HT-29 (cell line): ENCODE measurements at places on chromosomes 11 and 22.

- no peak for DNase-seq
These were observed 1.3 kb downstream of the GNG3 start for GRCh38 chr11:62708793-62709192.

GRCh38 chr11:120068114-120068573, 69.8 kb downstream of the TRIM29 start:
- DNase-seq = no peak

- peak; percentile 25 for DNase-seq
These were observed 23.1 kb upstream of the CDC42EP2 start for GRCh38 chr11:65291613-65292012.

DNA sequence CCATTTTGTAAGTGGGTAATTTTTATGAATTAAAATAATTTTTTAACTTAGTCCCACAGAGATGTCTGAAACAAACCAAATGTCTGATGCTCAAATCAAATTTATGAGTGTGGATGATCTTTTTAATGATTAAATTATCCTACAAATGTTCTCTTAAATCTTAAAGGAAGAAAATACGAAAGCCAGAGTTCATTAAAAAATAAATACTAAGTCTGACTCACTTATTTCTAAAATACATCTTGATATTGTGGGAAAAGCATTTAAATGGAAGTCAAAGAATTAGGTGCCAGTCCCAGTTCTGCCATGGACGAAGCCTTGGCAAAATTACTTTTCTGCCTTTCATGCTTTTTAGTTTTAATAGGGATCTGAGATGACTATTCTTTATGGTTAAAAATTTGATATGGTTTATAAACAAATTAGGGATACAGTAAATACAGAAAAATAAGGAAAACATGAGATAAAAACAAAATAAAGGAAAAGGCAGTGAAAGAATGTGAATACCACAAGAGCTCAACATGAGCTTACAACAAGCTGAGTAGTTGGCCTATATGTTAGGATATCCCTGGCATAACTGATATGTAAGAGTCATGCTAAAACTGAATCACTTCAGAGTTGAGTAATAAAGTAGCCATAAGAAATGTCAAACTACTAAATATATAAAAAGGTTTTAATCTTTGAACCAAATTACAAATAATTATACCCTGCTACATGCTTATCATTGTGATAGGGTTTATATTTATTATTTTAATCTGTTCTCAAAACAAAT, 9.2 kb downstream of the CCDC34 start:
- DNase-seq = no peak

- DNase-seq = no peak
These were observed 25.4 kb downstream of the ARFGAP3 start for GRCh38 chr22:42831712-42832111.

GRCh38 chr11:20303391-20303965, 60.0 kb upstream of the HTATIP2 start:
- DNase-seq = no peak

- DNase-seq = no peak
These were observed 234.7 kb downstream of the BRD1 start for GRCh38 chr22:49592780-49593501.

- no peak for DNase-seq
These were observed 67.5 kb upstream of the SCUBE2 start for GRCh38 chr11:9158898-9159391.

DNA sequence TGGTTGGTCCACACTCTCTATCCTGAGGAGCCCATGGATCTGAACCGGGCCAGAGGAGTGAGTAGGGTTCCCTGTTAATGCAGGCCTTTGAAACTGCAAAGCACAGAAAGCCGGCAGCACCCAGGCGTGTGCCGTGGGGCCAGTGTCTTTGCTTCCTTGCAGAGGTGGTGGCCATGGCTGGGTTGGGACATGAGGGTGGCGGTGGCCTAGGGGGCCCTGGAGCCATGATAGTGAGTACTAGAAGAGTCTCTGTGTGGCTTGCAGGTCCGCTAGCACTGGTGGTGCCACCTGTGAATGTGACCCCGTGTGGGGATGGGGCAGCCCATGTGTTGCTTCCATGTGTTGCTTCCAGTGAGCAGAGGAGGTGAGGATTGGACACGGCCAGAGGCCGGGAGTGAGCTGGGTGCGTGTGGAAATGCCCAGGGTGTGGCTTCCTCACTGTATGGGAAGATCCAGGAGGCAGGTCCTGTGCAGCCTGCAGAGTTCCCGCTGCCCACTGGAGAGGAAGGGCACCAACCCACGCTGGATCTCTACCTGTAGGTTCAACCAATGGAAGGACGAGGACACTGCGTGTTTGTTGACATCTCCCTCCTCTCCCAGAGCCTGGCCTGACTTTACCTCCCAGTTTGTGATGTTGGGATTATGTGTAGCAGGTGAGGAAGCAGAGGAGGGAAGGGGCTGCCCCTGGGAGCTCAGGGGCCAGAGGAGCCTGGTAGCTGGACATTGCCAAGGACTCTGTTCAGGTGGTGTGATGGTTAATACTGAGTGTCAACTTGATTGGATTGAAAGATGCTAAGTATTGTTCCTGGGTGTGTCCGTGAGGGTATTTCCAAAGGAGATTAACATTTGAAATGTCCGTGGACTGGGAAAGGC, 796.6 kb downstream of the TBC1D22A start:
- DNase-seq = no peak

DNA sequence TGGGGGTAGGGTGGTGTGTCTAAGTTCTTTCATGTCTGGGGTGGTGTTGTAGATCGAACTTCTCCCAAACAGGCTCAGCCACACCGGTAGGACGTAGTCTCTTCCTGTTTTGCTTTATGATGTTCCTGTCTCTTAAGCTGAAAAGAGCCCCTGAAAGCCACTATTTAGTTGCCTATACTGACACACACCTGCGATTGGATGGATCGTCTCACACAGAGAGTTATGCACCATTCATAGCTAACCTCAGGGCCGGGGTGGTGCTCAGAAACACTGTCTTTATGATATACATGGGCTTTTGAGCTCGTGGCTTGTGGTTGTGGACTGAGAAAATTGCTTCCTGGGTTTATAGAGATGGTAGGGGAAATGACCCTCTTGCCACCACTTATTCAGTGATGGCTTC, 137.6 kb downstream of the TEAD1 start:
- DNase-seq = no peak

- no peak for DNase-seq
These were observed 724.9 kb upstream of the TENM4 start for GRCh38 chr11:80165744-80166143.

DNA sequence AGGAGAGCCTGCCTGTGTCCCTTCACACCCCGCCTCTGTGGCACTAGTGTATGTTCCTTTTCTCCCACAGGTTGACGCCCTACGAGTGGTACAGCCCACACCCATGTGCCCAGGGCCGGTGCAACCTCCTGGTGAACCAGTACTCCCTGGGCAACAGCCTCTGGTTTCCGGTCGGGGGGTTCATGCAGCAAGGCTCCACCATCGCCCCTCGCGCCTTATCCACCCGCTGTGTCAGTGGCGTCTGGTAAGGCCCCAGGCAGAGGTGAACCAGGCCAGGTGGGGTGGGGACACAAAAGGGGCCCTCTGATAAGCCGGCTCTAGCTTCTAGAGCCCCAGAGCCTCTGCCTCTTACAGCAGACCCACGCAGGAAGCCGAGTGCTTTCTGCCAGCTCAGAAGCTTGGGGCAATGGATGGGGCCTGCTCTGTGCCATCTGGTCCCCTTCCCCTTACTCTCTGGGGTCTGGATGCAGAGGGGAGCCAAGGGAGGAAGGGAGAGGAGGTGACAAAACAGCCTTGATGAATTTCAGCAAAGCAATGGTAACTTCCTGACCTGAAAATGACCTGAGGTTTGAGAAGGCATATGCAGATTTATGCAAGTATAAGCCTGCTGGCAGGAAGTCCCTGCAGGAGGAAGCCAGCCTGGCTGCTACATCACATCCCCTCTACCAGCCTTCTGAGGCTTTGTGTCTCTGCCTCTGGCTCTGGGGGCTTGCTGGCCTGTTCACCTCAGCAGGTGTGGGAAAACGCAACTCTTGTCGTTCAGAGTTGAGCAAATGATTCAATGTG, 67.0 kb upstream of the TBCEL start:
- no peak for DNase-seq

DNA sequence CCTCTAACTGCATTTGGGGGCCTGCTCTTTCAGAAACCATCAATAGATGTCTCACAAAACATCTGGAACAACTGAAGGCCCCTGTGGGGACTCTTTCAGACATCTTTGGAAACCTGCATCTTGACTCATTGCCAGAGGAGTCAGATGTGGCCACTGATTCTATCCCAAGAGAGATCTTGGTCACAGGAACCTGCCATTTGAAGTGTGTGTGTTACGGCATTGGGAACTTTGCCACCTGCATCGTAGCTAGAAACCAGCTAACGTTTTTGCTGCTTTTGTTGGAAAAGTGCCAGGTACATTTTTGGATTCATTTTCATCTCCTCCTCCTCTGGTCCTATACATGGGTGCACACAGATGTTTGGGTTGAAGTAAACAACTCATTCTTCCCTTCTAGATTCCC, 4.3 kb downstream of the SRRD start:
- no peak for DNase-seq

GRCh38 chr11:34631737-34632104, 10.8 kb downstream of the EHF start:
- DNase-seq = peak; percentile 83

- no peak for DNase-seq
These were observed 9.7 kb downstream of the TEAD1 start for GRCh38 chr11:12683874-12684273.

GRCh38 chr22:27795053-27795452, 6.5 kb downstream of the MN1 start:
- no peak for DNase-seq

- DNase-seq = no peak
These were observed 26.7 kb downstream of the CARS1 start for GRCh38 chr11:3030289-3031070.

DNA sequence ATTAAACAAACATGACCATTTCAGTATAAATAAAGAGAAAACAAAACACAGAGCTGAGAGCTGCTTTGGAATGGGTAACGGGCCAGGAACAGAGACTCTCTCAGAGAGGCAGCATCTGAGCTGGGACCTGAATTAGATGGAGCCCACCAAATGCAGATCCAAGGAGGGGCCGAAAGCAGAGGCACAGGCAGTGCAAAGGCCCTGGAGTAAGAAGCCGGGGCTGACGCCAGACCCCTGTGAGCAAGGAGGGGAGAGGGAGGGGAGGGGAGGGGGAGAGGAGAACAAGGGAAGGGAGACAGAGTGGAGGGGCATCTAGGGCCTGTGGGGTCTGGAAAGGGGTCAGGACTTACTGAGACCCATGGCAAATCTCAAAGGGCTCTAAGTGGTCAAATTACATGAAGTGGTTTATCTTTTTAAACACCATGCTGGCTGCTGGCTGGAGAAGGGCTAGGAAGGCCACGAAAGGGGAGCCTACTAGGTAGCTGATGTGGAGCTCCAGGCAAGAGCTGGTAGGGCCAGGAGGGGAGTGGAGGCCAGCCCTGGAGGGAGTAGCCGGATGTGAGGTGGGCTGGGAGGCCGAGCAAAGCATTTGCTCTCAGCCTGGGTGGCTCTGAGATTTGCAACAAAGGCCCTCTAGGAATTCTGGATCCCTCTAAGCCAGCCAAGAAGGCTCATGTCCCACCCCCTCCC, 3.2 kb downstream of the OSBPL5 start:
- no peak for DNase-seq

- no peak for DNase-seq
These were observed 4.2 kb downstream of the MYBPC3 start for GRCh38 chr11:47348131-47348802.

DNA sequence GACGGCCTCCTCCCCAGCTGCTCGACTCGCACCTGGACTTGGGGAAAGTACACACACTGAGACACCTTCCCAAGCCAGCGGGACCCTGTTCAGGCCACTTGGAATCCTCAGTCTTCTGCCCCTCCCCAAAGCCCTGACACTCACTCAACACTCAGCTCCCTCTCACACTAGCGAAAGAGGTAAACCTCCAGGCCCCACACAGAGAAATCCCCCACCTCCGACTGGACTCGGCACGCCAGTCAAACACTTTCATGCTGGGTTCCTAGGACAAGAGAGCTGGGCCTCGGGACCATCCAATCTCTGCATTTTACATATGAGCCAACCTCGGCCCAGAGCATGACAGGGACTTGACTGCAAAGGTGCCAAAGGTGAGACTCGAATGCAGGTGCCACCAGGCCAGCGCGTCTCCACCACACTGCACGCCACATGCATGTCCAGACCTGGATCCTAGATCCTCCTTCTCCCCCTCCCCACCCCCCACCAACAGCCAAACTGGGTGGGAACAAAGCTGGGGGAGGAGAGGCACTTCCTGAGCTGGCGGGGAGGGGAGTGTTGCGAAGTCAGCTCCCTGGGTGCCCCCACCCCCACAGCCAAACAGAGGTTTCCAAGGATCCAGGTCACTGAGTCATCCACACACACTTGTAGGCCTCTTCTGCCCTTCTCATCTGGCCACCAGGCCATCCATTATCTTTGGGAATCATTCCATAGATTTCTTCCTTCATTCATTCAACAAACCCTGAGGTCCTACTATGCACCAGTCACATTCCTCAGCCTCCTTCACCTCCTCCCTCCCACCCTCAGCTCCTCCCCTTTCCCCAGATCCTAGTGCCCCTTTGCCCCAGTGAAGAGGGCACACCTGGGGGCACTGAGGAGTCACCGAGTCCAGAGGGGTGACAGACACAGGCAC, 10.7 kb upstream of the CD5 start:
- DNase-seq = no peak

DNA sequence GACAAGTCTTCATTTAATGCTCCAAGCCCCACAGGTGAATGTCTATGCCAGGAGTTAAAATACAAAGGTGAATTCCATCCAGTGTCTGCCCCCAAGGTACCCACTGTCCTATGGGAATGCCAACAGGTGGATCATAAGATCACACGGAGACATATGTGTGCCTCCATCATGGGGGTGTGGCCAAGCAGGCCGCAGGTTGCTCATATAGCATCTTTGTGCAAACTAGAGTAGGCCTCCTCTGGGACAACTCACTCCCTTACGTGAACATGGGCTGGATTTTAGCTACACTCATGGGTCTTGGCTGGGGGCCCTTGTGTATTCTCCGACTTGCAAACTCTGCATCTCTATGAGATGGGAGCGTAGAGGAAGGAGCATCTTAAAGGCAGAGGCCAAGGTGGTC, 6.9 kb downstream of the NCF4 start:
- DNase-seq = no peak

DNA sequence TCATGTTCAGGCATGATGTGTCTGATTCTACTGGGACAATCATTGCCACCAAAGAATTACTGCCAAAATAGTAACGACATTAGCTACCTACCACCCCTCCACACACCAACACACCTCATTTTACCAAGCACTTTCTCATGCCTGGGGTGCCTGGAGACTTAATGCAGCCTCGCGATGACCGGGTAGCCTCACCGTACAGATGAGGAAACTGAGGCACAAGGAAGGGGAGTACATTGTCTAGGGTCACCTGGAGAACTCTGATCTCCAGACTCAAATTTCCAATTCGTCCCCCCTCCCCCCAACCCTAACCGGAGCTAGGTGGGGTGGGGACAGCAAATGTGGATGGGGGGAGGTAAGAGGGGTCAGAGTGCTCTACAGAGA, 2.7 kb upstream of the RTN4RL2 start:
- no peak for DNase-seq
